Upper lobe of right lung (tissue), 1 donor: ENCODE measurements at places on chromosomes 6 and 20. TPM values are rescaled to one million over a fixed set of nuclear protein-coding genes. Genes with fewer than 3 reads are reported as not detected.

C6orf52 gene
- not detected for total RNA-seq

GRM1 gene
- 0.09 TPM for total RNA-seq

HLA-C gene
- 1,073 TPM for total RNA-seq

RAD21L1 gene
- not detected for total RNA-seq
